AG20443 (cell line): ENCODE measurements at places on chromosomes 2 and 18.

GRCh38 chr18:65527879-65528633, 222.8 kb upstream of the CDH7 start:
- no peak for DNase-seq

DNA sequence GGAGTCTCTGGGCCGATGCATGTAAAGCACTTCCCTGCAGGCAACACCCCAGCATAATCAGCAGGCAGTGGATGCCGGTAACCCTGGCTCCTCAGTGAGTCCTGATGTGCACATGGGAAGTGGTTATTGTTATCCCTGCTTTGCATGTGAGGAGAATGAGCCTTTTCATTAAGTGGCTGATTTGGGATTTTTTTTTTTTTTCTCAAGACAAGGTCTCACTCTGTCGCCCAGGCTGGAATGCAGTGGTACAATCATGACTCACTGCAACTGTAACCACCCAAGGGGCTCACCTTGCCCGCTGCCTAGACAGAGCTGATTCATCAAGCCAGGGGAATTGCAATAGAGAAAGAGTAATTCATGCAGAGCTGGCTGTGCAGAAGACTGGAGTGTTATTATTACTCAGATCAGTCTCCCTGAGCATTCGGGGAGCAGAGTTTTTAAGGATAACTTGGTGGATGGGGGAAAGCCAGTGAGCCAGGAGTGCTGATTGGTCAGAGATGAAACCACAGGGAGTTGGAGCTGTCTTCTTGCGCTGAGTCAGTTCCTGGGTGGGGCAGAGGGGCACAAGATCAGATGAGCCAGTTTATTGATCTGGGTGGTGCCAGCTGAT, 95.4 kb downstream of the SOCS6 start:
- DNase-seq, result peak; percentile 72

DNA sequence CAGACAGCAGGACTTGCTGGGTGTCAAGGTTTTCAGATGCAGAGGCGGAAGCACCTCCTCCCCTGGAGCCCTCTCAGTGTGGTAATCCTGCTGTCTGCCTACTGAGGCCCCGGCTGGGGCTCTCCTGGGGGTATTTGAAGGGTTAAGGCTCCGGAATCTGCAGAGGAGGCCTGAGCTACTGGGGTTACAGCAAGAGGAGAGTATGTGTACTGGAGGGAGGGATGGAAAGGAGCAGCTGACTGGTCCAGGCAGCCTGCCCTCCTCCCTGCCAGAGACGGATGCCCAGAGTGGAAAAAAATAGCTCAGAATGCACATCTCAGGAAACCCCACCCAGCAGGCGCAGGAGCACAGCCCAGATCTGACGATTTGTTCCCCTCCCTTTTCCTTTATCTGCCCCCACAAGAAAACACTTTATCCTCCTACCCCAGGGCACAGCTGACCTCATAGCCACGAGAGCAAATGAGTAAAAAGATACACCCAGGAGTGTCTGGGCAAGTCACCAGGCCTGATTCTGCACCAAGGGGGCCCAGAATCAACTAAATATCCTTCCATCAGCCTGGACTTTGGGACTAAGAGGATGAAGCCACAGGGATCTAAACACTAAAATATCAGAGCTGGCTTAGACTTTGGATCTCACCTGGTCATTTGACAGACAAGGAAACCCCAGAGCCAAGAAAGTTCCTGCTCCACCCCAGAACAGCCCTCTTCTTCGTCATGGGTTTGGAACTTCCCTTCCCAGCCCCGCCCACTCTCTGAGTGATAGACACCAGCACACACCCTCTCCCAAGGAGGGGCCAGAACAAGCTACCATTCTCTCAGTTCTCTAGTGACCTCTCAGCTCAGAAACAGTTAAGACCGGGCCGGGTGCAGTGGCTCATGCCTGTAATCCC, 5.5 kb downstream of the TMBIM1 start:
- peak; percentile 91 for DNase-seq

- peak; percentile 7 for DNase-seq
Observed at GRCh38 chr2:239600650-239601049, 199.8 kb upstream of the HDAC4 start.

GRCh38 chr2:202091476-202091875, 18.4 kb downstream of the KIAA2012 start:
- DNase-seq, result no peak

DNA sequence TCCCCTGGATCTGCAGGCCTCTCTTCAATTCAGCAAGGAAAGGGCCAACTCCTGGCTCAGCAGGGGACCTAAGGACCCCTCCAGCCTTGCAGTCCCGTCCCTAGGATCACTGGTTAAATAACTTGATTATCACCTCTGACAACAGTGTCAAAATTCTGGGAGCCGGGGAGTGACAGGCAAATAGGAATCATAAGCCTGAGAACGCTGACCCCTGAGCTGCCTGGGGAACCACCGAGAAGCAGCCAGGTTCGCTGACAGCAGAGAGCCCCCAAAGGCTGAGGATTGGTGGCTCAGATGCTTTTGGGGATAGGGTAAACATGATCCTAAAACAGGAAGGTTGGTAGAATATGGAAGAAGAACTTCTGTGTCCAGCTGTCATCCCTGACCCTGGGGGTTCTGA, 17.5 kb upstream of the TNS1 start:
- no peak for DNase-seq

DNA sequence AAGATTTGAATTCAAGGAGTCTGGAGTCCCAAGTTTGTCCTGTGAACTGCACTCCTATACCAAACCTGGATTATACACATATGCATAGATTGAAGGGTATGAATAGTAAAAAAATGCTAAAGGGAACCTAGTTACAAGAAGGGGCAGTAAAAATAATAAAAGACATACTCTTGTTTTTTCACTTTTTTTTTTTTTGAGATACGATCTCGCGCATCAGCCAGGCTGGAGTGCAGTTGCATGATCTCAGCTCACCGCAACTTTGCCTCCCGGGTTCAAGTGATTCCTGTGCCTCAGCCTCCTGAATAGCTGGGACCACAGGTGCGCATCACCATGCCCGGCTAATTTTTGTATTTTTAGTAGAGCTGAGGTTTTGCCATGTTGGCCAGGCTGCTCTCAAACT, 22.3 kb downstream of the KRTCAP3 start:
- DNase-seq, result no peak
